Activated CD4-positive, alpha-beta T cell treated with anti-CD3 and anti-CD28 coated beads, Interleukin-2, amount 50 U/mL, for 16 hours (primary cell): ENCODE measurements at places on chromosomes 4 and X.

DNA sequence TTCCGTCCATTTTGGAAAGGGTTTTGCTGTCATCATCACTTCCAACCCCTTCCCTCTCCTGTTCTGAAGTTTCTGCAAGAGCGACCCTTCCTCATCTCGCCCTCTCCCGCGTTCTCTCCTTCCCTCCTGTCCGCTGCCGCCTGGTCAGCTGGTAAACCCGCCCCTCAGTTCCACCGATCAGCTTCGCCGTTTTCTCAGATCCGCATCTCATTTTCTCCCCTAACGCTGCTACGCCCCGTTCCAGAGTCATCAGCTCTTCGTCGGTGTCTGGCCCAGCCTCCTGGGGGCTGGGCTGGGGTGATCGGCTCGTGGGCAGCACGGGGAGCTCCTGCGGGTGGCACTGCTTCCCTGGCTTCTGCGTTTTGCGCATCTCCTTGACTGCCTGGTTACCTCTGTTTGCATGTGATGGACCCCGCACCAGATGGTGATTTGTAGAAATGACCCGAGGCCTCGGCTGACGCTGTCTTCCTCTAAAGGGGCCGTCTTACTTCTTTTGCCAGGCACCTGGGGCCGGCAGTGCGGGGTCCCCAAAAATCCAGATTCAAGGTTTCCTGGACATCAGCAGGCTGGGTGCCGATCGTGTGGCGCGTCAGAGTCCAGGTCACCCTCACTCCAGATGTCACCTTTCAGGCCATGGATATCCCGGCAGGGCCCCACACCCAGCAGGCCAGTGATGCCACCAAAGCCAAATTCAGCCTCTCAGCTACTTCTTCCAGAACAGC lies 13.4 kb downstream of the CTBP1 start:
- no peak for DNase-seq

DNA sequence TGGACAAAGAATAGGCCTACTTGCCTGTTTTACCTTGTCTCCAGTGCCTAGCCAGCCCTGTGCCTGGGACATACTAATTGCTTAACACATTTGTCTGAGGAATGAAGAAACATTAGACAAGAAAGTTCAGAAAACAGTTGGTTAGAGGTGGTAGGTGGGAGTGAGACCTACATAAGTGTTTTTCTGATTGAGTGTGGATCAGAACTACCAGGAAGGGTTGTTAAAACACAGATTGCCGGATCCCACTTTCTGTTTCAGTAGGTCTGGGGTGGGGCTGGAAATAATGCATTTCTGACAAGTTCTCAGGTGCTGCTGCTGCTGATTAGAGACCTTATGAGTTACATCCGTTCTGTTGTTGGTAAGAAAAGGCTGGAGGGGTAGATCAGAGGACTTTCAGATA lies 5.7 kb upstream of the JADE1 start:
- DNase-seq = peak; percentile 71

DNA sequence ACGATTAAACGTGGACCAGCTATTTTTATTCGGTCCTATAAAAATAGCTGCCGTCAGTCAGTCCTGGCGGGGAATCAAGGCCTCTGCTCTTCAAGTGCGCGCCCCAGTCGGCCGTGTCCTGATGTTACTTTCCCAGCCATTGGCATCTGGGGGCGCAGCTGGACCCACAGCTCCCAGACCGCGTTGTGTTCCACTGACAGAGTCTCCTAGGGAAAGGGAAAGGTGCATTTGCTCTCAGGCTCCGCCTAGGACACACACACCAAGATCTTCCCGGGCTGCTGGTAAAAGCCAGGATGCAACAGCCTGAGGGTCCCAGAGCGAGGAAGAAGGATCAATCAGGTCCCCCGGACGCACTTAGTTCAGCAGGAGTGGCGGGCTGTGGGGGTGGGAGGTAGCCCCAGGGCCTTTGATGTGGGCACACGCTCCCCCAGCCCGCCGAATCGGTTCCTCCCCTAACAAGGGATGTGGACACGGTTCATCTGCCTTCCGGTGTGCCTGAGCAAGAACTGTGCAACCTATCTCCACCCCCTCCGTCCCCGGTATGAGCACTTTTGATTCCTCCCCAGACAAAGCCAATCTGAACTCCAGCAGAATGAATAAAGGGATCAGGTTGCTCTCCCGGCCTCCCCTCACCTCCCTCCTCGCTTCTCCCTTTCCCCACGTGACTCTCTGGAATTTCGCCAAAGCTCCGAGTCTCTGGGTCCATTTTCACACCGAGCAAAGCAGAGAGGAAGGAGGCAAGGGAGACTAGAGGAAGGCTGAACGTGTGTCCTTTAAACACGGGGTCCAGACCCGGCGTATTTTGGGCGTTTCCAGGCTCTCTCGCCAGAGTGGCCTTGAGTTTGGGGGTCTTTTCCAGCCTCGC lies 626 bp upstream of the FRAS1 start:
- peak; percentile 34 for DNase-seq

DNA sequence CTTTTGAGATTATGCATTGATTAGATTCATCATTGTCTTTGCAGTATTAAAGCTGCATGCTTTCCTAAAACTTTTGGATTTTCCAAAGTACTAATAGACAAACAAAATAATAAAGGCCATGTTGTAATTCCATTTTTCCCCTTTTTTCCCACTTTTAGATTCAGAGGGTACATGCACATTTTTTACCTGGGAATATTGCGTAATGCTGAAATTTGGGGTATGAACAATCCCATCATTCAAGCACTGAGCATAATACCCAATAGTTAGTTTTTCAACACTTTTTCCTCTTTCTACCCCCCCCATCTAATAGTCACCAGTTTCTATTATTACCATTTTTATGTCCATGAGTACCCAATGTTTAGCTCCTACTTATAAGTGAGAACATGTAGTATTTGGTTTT lies 1863.6 kb downstream of the STIM2 start:
- no peak for DNase-seq

GRCh38 chr4:159483110-159483781 lies 380.4 kb downstream of the RAPGEF2 start:
- DNase-seq = no peak

DNA sequence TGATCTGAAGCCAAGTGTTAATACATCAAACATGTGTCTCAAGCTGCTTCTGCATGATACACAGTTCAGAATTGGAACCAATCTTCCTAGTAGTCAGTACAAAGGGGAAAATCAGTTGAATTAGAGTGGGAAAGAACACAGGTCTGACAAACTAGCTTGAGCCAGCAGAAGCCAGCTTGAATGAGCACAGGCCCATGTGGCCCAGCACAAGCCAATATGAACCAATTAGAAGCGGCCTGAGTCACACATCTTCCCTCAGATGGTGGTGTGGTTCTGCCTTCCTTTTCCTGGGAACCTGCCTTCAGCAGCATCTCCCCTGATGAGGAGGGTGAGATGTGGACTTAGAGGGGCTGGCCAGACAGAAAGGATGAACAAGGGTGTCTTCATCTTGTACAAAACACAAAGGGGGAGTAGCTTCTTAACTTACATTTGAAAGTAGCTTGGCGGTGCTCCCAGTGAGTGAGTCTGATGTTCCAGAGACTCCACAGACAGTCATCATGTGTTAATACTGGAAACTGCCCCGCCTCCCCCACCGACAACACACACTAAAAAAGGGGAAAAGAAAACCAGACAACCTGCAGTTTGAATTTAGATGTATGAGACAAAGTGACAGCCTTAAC lies 72.0 kb downstream of the FRMPD4 start:
- DNase-seq = no peak

- DNase-seq = no peak
These were observed 288.8 kb downstream of the INPP4B start for GRCh38 chr4:142557239-142557801.

- no peak for DNase-seq
These were observed 406.4 kb downstream of the FAM47A start for GRCh38 chrX:33725535-33726210.

DNA sequence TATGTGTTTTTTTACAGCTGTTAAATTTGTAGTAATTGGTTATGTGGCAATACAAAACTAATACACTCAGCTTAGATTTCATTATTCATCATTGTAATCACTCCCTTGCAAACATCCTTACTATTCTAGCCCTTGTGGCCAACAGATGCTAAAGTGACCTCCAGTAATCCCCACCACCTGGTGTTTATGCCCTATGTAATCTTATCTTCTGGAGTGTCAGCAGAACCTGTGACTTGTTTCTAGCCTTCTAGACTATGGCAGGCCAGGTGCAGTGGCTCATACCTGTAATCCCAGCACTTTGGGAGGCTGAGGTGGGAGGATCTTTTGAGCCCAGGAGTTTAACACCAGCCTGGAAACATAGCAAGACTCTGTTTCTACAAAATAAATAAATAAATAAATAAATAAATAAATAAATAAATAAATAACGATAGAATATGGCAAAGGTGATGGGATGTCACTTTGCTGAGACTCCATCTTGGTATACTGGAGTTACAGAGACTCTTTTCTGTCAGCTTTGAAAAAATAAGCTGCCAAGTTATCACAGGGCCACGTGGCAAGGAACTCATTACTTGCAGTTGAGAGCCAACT lies 12.3 kb upstream of the TSR2 start:
- DNase-seq = no peak

DNA sequence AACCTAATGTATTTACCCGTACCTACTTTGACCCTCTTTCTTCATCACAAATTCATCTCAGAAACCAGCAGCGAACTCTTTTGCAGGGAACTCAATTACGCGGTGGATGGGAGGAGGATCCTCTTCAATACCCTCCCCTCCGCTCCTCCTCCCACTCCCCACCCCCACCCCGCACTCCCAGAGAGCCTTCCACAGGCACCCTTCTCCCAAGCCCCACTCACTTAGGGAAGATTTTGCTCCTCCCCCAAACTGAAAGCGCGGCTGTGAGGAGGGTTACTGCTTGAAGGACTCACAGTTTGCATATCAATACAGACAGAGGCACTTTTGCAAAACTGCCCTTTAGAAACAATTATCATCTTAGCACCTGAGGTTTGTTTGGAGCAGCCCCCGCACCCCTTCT lies 960 bp upstream of the IL1RAPL1 start:
- no peak for DNase-seq

DNA sequence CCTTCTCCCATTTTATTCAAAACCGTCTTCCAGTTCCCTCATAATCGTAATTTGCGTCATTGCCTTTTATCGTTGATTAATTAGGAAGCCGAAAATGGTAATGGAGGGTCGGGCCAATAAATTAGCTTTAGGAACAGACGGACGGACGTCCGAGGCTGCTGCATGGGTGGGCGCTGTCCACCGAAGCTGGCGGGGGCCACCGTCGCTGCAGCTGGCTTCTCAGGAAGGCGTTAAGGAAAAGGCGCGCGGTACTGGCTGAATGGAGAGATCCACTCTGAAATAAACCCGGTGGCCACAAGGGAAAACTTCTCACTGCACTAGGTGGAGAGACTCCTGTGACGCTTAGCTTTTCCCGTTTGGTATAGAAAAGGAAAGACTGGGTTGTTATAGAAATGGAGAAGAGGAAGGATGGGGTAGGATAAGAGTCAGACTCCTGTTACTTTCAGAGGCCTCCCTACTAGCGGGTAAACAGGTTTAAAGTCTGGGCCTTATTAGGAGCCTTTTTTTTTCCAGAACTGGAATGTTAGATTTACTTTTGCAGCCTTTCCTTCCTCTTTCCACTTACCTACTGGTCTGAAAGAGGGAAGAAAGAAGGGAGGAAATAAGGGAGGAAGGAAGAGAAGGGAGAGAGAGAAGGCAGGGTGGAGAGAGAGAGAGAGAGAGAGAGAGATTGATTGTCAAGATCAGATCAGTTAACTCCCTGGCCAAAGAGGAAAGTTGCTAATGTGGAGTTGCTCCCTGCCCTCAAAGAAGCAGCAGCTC lies 11.3 kb upstream of the PRDM8 start:
- no peak for DNase-seq

GRCh38 chr4:4384837-4385236 lies 2.1 kb upstream of the NSG1 start:
- DNase-seq = no peak

GRCh38 chrX:72042852-72043248 lies 88.9 kb downstream of the RTL5 start:
- no peak for DNase-seq

- no peak for DNase-seq
These were observed 521.4 kb downstream of the PCDH7 start for GRCh38 chr4:31241504-31242106.

DNA sequence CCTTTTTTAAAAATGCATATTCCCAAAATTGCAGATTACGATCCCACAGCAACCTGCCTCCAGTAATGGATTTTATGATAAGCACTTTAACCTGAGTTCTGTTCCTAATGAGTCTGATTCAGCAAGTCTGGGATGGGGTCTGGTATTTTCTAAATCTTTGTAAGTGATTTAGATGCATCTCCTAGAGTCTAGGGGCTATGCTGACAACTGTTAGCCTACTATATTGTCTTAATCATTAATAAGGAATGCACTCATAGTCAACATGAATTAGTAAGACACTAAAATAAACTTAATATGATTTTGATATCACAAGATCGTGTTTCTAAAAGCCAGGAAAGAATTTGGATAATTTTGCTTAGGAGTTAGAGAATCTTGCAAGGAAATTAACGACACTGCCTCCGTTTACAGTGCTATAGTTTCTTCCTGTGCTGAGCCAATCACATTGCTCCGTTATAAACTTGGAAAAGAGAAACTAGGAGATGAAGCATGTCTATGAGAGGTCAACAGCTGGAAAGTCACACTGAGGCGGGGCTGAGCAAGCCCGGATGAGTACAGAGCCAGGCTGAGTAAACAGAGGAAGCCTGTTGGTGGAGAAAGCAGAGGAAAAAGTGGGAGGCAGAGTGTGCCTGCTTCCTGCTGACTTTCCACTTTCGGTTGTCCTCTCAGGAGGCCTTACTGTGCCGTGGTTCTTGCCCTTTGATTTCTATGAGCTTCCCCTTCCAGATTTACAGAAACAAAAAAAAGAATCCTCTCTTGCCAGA lies 5.4 kb downstream of the SCARB2 start:
- DNase-seq = no peak

DNA sequence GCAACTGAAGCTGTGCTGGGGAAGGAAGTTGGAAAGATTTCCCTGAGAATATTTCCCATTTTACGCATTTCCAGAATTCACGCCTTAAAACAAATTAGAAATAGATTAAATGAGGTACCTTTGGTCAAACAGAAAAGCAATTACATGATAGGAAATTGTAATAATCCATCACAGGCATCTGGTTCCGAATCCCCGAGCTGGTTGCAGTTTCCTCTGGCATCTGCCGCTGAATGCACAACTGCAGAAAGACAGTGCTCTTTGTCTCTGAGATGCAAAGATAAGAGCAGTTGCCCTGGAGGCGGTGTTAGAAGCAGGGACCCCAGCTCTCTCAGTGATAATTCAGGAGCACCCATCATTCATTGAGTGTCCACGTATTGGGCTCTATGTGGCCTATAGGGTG lies 224.4 kb downstream of the LDB2 start:
- no peak for DNase-seq

GRCh38 chrX:94121799-94122198 lies 447.8 kb downstream of the FAM133A start:
- DNase-seq = no peak

DNA sequence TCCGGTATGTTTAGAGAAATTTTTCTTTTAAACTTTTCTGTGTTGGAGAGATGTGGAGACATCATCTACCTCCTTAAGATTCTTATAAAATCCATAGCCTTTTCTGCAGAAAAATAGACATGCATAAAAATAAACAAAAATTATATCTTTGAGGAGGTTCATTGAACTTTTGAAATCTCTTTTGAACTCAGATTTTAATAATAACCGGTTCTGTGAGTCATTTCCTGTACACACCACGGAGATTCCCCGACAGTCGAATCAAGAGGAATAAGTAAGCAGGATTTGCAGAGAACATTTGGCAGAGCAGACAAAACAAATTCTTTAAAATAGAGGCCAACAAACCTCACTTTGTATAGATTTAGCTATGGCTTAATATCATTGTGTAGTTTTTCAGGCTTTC lies 918.7 kb upstream of the POU3F4 start:
- DNase-seq = no peak

GRCh38 chr4:19961091-19961490 lies 290.6 kb upstream of the SLIT2 start:
- no peak for DNase-seq
